Hair follicle dermal papilla cell (primary cell): ENCODE measurements at places on chromosomes 13 and 19. TPM values are rescaled to one million over a fixed set of nuclear protein-coding genes. Genes with fewer than 3 reads are reported as not detected.

BSG gene
- total RNA-seq = 327 and 392 TPM in 2 replicates

OR7D2 gene
- not detected in 2 replicates for total RNA-seq

RASGRP4 gene
- total RNA-seq = not detected in 2 replicates

MEIOSIN gene
- total RNA-seq = not detected in 2 replicates

TLE6 gene
- 1.1 and 2.3 TPM in 2 replicates for total RNA-seq

S1PR5 gene
- total RNA-seq = not detected in 2 replicates

EBI3 gene
- total RNA-seq = not detected in 2 replicates

ARRDC5 gene
- 0.49 TPM in 1 of 2 replicates, not detected in the other for total RNA-seq

DPRX gene
- not detected in 2 replicates for total RNA-seq
